ENCODE measurements at places on chromosomes 16 and 17. TPM values are rescaled to one million over a fixed set of nuclear protein-coding genes. Genes with fewer than 3 reads are reported as not detected.

SMTNL2 gene
- 2.4 TPM for total RNA-seq

CTRB1 gene
- total RNA-seq: 15.0 TPM

KRTAP4-9 gene
- not detected for total RNA-seq

PLEKHH3 gene
- 36.1 TPM for total RNA-seq

- no peak for DNase-seq
These were observed 74.2 kb upstream of the MED9 start for GRCh38 chr17:17402558-17402957.

- no peak for DNase-seq
These were observed 30.1 kb downstream of the NLRC3 start for GRCh38 chr16:3546986-3547682.

- no peak for DNase-seq
These were observed 29.7 kb downstream of the TRPV3 start for GRCh38 chr17:3527896-3528295.

GRCh38 chr17:77531641-77532040, 390.9 kb downstream of the SEC14L1 start:
- DNase-seq: no peak

- DNase-seq: no peak
These were observed 6.3 kb upstream of the IGF2BP1 start for GRCh38 chr17:48990882-48991357.

DNA sequence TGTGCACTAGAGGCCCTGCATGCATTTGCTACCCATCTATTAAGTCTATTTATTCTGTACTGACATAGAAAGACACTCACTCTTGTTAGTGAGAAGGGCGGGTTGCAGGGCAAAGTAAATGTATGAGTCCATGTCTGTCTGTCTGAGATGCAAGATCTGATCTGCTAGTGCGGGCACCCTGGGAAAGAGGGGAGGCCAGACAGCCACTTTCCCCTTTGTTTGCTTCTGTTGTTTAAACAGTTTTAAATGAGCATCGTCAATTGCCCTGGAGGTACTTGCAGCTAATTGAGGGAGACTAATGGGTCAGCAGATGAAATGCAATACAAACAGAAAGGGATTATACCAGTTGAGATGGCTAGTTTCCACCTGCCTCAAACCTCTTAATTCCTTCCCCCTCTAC, 24.9 kb downstream of the SCNN1G start:
- no peak for DNase-seq

DNA sequence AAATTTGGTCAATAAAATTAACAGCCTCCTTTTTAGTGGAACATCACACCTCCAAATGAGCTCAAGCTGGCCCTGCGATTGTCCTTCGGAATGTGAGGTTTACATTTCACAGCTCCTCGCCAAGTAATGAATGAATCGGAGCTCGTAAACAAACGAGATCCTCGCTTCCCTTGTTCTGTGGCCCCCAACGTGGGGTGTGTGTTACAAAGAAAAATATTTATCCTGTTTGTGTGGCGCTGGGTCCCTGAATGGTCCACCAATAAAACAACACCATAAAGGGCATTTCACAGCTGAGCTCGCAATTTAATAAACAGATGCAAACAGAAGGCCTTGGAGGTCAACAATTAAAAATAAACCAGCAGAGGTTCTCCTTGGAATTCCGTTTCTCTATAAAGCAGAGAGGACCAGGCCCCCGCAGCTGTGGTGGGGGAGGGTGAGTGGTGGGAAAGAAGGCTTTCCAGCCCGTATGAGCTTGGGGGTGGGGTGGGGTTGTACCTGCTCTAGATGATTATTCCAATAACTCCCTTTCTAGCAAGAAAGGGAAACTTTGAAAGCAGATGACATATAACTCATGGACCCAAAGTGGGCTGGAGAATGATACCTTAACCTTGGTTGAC, 393.9 kb upstream of the SALL1 start:
- no peak for DNase-seq

DNA sequence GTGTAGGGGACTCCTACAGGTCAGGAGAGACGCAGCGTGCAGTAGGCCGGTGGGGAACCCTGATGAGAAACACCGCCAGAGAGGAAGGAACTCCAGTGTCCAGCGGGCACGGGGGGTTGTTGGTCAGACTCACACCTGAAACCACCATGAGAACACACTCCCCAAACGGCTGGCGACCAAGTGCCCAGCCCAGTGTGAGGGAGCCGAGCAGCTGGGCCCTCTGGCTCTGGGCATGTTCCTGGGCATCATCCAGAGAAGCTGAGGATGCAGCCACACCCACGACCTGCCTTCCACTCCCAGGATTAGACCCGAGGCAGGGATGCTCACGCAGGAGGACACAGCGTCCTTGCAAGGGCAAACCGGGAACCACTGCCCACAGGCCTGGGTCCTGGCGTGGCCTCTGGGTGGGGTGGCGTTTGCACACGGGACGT, 108.3 kb upstream of the ZNF750 start:
- DNase-seq: no peak

GRCh38 chr16:82156761-82157533, 13.1 kb downstream of the MPHOSPH6 start:
- DNase-seq: no peak

DNA sequence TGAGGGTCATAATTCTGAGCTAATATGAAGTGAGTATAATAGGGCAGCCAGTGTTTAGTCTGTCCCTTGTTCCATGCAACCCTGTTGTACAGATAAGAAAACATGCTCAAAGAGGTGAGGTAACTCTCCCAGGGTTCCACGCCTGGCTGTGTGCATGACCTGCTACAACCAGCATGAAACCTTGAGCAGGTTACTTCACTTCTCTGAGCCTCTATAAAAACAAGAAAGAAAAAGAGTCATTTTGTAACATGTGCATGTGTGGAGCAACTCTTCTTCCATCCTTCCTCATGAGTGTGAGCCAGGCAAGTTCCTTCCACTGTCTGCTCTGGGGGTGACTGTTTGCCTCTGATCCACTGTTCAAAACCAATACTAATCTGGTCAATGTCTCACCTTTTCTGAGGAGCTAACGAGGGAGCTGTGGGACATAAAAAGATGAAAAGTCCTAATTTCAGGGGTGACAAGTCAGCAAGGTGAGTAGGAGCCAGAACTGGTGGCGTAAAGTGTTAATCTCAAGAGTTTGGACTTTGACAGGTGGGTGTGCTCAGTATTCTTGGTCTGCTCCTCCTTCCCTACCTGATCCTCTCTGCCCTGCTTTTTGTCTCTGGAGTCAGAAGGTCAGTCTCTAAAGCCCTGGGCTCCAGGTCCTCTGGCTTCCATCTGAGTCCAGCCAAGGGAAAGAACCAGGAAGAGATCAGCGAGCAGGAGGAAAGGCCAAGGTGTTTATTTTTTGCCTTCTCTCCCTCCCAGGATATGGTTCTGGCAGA, 21.5 kb downstream of the GFOD2 start:
- DNase-seq: no peak

DNA sequence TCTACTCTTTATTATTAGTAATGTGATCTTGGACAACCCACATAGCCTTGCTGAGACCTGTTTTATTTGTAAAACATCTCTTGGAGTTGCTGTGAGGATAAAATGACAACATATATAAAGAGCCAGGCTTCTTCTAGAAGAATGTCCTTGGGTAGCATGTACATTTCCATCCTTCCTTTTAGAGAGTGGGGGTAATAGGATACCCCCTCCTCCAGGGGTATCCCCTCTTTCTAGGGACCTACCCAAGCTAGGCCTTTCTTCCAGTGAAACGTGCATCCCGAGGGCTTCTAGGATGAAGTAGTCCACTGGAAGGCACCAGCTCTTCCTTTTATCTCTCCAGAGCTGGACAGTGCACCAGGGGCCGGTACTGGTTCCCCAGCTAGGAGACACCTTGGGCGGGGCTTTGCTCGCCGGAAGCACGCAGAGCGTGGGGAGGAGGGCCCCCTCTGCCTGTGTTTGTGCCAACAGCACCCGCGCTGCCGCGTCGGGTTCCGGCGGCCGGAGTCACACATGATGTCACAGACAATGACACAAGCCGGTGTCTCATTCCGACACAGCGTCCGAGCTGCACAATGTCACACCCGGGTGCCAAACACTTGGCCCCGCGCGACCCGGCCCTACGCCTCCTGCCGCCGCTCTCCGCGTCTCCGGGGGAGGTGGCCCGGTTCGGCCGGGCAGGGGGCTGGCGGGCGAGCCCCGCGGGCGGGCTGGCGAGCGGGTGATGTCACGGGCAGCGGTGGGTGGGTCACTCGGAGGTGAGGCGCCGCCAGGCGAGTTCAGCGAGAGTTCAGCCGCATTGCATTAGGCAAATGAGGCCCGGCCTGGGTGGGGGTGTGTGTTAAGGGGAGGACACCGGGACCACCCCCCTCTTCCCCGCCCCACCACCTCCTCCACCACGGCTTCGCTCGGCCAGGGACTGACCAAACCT, 23.4 kb downstream of the GJD3 start:
- peak; percentile 91 for DNase-seq

DNA sequence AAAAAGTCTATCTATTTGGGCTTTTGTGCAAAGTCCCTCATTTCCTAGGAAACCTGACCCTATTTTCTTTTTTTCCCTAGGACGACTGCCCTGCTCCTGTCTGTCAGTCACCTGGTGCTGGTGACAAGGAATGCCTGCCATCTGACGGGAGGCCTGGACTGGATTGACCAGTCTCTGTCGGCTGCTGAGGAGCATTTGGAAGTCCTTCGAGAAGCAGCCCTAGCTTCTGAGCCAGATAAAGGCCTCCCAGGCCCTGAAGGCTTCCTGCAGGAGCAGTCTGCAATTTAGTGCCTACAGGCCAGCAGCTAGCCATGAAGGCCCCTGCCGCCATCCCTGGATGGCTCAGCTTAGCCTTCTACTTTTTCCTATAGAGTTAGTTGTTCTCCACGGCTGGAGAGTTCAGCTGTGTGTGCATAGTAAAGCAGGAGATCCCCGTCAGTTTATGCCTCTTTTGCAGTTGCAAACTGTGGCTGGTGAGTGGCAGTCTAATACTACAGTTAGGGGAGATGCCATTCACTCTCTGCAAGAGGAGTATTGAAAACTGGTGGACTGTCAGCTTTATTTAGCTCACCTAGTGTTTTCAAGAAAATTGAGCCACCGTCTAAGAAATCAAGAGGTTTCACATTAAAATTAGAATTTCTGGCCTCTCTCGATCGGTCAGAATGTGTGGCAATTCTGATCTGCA, 12.9 kb downstream of the TMEM98 start:
- DNase-seq: no peak

DNA sequence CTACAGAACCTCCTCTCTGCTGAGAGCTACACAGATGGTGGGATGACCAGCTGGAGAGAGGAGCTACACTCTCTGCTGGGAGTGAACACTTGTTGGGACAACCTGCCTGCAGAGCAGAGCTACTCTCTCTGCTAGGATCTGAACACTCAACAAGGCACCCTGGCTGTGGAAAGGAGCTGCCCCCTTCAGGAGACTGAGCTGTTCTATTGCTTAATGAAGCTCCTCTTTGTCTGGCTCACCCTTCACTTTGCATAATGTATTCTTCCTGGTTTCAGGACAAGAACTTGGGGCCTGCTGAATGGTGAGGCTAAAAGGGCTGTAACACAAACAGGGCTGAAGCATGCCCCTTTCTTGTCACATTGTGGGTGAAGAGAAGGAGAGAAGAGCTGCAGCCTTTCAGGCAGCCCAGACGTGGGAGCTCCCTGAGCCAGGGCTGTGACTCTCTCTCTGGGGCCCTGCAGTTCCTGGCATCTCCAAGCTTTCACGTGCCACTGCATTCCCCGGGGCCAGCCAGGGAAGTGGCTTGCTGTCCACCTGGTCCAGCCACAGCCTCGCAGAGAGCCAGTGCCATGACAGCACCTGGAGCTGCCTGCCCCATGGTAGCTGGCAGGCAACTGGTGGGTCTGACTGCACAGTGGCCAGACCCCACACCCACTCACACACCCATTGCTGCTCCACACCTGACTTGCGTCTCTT, 272.8 kb upstream of the KCNJ16 start:
- DNase-seq: no peak

DNA sequence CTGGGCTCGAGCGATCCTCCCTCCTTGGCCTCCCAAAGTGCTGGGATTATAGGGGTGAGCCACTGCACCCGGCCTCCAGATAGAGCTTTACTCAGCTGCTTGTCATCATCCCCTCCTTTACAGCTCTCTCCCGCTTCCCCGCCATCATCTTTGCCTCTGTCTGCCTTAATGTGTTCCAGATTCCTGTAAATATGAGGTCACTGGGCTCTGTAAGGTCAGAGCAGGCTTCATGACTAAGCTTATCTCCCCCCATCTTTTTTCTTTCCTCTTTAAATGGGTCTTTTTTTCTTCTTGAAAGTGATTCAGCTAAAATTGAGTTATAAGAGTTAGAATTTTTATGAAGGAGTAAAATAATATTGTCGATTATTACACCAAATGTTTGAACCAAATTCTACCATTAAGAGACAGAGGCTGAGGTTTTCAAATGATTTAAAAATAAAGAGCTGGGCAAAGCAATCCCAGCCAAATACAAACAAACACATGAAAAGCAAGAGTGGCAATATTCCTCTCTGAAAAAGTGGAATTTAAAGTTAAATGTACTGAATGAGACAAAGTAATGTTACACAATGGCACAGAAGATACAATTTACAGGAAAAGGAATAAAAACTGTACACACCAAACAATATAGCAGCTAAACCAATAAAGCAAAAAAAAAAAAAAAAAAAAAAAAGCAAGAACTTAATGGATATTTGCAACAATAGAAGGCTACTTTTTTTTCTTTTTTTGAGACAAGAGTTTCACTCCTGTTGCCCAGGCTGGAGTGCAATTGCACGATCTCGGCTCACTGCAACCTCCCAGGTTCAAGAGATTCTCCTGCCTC, 62.1 kb downstream of the CRISPLD2 start:
- no peak for DNase-seq

DNA sequence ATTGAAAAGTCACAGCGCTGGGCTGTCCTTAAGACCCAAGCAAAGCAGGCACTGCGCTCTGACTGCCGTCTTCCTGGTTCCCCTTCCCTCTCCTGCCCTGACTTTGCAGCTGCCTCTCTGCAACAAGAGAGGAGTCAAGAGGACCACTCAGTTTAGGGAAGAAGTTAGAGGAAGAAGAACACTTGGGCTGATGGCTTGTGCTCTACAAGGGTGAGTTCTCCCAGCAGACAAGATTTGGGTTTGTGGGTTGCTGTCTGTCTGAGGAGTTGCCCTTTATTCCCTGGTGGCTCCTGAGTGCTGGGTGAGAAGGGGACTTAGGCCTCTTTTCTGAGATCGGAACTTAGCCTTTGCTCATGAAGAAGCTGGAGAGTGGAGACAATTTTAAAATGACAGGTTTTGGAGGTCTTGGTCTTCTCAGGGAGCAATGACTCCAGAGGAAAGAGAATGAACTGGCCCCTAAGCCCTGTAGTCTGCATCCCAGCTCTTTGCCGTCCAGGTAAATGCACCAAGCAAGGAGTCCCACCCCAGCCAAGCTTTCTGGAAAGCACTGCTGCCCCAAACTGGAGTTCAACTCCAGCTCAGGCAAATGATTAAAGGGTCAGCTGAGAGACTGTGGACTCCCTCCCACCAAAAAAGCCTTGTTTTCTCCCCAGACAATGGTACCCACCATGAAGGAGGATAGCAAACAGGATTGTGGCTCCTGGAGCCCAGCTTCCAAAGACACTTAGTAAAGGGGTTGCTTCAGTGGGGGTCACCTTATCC, 2.7 kb upstream of the HOXB9 start:
- no peak for DNase-seq

DNA sequence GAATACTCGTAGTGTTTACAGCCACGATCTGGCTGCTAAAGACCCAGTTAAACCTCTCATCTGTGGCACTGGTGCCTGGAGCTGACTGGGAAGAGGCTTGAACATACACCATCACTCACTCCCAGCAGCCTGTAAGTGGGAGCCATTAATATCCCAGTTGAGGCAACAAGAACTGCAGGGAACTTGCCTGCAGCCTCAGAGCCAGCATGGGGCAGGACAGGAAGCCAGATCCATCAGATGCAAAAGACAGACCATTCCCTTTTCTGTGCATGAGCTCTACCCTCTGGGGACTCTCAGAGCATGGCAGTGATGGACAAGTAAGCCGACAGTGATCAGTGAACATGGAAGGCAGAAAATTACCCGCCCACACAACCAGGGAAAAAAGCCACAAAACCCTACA, 91.8 kb downstream of the TMEM132E start:
- DNase-seq: no peak

Measured in mucosa of gallbladder (tissue), 1 donor.